ENCODE measurements at places on chromosomes 4 and X.

DNA sequence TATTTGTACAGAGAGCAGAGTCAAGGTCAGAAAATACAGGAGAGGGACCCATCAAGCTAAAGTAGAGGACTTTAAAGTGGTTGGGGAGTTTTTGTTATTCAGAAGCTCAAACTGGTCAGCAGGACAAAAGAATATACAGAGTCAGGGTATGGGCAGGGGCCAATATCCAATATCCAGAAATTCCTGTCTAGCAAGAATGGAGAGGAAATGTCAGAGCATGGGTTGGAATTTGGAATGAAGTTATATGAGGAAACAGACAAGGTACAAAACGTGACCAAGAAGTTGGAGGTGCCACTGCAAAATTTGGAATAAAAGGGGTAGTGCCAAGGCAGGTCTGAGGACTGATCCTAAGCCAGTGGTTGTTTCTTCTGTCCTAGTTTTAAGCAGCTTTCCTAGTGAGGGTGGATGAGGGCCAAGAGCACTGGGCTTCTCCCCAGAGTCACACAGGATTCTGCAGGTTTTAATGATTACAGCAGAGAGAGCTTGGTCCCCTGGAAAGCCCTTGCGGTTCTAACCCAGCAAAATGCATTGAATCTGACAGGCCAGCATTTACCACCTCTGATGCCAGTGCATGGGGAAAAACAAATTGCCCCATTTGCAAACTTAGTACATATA, 304.7 kb upstream of the FTHL17 start:
- no peak for DNase-seq

DNA sequence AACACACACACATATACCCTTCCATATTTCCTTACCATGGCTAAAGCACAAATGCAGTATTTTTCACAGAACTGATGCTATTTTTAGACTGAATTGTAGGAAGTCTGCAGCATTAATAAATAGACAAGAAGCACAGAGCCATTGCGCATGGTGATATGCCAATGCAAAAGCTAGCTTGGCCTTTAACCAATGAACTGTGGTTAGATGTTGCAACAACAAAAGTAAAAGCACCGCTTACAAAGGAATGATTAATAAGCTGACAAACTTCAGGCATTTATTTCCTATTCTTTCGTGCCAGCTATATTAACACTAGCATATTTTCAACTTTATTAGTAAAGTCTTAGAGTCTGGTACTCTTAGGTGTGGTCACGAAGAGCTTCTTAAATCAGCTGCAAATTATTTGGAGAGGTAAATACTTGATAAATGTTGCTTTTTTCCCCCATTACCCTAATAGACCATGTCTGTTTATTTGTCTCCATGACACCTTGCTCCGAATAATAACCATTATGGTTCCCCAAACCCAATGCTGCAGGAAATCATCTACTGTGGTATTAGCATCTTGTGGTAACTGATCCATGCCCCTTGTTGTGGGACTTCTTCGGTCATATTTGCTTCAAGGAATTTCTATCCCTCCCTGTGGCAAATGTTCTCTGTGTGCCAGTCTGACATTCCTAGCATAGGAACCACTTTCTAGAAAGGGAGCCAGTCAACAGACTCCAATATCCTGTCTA, 306.1 kb upstream of the TAPT1 start:
- no peak for DNase-seq

DNA sequence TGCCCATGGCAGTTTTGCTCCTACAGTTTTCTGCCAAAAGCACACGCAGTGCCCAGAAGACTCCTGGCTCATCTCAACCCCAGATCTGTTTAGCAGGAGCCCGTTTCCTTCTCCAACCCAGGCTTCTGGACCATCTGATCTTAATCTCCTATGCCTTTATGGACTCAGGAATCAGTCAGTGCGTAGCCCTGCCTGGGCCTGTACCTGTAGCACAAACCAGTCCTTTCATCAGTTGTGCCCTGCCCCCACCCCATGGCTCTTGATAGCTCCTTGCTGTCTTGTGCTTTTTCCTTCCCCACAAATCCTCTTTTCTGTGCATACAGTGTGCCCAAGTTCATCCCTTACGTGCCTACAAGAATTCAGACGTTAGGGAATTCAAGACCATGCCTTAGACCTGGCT, 1.5 kb downstream of the ZNF718 start:
- no peak for DNase-seq

DNA sequence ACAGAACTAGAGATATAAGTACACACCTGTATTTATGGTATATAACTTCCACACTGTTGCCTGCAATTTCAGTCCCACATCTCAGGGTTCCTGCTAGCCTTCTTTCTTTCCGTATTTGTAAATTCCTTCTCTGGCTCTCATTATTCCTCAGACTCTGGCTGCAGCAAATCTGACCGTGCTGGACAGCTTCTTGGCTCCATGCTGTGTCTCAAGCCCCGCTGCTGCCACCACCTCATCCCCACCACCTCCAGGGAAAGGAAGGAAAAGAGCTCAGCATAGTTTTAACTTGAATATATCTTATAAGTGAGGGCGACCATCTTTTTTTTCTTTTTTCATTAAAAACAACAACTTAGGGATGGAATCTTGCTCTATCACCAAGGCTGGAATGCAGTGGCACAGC, 155.6 kb upstream of the CXCL13 start:
- no peak for DNase-seq

GRCh38 chr4:40196272-40196671, 559 bp upstream of the RHOH start:
- no peak for DNase-seq

DNA sequence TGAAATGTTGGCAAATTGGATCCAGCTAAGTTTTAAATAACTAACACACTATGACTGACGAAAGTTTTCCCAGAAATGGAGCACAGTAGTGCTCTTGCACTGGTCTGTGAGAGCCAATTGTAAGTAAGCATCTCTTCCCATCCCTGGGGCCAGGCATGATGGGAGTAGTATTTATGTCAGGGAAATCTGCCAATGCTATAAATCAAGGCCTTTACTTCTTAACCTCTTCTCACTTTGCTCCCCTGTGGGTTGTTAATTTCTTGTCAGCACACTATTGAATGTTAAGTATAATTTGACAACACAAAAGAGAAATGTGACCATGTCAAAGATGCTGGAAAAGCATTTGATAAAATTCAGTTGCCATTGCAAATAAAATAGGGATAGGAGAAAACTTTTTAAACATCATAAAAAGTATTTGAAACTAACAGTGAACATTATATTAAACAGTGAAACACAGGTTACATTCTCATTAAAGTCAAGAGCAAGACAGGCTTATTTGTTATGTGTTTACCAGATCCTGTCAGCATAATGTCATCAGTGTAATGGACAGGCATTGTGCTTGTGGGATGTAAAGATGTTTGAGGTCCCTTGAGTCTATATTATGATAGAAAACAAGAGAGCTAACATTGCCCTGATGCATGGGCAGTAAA, 5.0 kb downstream of the F8A1 start:
- no peak for DNase-seq

DNA sequence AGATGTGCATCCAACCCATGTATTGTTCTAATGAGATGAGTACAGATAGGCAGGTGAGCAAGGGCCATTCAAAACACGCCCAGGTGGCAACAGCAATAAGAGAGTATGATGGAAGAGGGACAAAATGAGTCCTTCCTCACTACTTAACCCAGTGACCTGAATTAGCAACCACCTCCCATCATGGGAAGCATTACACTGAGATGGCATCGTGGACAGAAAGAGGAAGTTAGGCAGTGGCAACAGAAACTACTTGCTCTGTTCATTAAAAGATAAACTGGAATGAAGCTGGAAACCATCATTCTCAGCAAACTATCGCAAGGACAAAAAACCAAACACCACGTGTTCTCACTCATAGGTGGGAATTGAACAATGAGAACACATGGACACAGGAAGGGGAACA, 17.2 kb downstream of the RXFP1 start:
- no peak for DNase-seq

DNA sequence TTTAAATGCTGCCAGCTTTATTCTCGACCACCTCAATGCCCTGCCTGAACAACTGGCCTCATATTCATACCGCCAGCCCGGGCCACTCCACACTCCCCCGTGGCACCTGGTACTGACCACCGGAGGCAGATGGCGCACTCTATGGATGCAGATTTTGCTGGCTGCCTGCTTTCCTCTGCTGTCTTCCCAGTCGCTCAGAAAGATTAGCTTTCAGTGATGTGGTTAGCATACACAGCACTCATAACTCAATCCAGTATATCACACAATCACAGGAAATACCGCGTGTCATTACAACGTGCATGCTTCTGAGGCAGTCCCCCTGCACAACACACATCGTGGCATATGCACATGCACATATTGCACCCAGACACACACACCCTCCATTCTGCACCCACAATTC, 147.2 kb upstream of the BCOR start:
- DNase-seq: no peak

- DNase-seq: no peak
Observed at GRCh38 chr4:123176605-123177004, 220.0 kb upstream of the SPRY1 start.

DNA sequence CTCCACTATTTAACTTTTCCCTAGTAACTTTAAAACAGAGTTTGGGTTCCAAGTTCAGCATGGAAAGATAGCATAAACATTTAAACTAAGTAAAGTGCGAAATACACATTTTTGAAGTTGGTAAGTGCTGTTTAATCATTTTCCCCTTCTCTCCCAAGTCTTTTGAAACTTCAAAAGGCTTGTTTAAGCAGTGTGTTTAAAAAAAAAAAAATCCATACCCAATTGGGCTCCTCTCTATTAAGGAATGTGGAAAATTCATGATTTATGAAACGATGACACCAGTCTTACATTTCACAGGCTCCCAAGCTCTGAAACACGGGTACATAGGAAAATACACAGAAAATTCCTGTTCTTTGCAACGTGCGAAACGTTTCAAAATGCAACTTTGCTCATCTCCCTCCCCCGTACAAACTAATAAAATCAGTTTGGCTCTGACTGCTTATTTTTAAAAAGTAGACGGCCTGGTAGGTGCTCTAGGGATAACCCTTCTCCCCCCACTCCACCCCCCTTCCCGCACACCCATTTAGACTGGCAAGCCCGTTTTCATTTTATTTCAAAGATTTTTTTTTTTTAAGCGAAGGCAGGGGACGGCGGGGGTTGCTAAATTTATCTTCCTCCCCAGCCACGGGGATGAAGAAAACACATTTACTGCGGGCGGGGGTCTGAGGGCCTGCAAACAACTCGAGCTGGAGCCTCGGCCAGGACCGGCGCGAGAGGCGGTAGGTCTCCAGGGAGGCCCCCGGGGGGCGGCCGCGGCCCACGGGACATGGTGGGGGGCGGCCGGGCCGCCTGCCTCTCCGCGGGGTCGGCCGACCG, 786 bp upstream of the ZFX start:
- DNase-seq: no peak

DNA sequence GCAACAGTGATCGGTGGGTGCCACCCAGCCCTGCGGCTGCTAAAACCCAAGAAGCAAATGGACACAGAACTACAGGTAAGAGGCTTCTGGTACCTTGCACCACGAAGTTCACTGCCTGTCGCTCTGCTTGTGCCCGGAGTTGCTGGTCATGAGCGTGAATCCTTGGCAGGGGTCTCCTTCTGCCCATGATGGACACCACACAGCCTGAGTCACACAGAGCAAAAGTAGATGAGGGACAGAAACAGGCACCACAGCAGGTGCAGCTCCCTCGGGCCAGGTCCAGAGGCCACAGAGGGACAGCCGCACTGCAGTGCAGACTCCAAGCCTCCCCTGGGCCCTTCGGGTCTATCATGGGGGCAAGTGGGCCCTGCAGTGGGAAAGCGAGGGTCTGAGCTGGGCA, 22.4 kb downstream of the NAT8L start:
- no peak for DNase-seq

DNA sequence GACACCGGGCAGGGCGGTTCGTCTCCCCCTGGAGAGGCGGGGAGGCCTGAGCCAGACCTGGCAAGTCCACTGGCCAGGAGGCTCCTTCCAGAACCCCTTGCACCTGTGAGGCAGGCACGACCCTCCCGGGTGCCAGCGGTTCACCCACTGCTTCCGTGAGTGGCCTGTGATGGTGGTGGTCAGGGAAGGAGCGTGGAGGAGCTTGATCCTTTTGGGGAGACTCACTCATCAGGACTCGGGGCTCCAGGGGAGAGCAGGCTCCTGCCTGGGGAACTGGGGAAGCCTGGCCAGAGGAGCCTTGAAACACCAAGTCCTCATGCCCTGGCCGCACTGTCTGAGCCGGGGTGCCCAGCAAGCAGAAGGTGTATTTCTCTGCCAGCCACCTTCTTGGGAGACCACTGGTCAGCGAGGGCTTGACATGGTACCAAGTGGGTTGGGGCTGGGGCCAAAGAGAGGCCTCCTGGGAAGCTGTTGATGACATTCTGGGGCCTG, 860 bp downstream of the FAM50A start:
- no peak for DNase-seq

- DNase-seq: no peak
Observed at GRCh38 chr4:129379429-129379828, 283.5 kb downstream of the C4orf33 start.
